ENCODE measurements at places on chromosomes 3 and 15.

GRCh38 chr15:90294601-90295269 lies 29.3 kb downstream of the NGRN start:
- no peak for DNase-seq

- DNase-seq: peak; percentile 40
These were observed 40.1 kb upstream of the CD47 start for GRCh38 chr3:108130701-108131474.

- DNase-seq: peak; percentile 61
These were observed 47.6 kb upstream of the MED12L start for GRCh38 chr3:151037746-151038477.

GRCh38 chr3:20001932-20002331 lies 10.1 kb downstream of the PP2D1 start:
- no peak for DNase-seq

DNA sequence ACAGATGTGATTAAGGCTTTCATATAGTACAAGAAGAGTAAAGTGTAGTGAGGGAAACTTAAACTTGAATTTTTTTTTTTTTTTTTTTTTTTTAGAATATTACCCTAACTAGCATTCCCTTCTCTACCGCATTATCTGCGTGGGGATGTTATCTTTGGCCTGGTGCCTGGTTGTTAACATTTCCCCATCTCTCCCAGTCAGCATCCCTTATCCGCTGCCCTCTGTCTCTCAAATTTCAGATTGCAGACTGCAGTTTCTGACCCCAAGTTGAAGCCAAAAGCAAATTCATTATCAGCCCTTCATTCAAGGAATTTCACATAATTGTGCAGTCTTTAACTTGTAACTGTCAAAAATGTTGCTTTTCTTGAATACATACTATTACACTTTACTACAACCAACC lies 353.0 kb downstream of the PLOD2 start:
- peak; percentile 5 for DNase-seq

- no peak for DNase-seq
These were observed 198.1 kb downstream of the NEK10 start for GRCh38 chr3:27171113-27171512.

GRCh38 chr3:47366833-47367232 lies 14.0 kb upstream of the PTPN23 start:
- DNase-seq: no peak

- peak; percentile 8 for DNase-seq
These were observed 467 bp downstream of the PIF1 start for GRCh38 chr15:64824929-64825430.

- no peak for DNase-seq
These were observed 28.6 kb downstream of the NEK10 start for GRCh38 chr3:27340534-27340933.

GRCh38 chr3:63968612-63969350 lies 54.5 kb downstream of the PSMD6 start:
- DNase-seq: no peak

DNA sequence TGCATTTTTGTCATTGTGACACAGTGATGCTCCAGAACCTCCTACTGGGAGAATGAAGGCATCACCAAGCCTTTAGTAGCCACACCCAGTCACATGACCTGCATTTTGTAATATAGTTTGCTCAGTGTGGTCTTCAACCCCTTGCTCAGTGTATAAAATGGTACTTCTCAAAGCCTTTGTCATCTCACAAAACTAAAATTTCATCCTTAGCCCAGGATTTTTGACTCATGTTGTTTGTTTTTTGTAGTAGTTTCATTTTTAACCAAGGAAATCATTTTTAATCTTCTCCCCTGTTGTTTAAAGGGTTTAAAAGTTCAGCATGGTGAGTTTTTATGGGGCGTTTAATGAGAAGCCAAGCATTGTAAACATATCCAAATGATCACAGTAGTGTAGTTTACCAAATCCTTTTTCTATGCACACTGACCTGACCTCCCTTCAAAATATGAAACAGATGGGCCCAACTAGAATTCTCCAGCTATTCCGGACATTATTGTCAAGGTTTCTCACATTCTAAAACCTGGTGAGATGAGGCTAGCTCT lies 123.5 kb upstream of the IL12A start:
- DNase-seq: no peak

GRCh38 chr3:5698851-5699250 lies 511.3 kb downstream of the EDEM1 start:
- no peak for DNase-seq

DNA sequence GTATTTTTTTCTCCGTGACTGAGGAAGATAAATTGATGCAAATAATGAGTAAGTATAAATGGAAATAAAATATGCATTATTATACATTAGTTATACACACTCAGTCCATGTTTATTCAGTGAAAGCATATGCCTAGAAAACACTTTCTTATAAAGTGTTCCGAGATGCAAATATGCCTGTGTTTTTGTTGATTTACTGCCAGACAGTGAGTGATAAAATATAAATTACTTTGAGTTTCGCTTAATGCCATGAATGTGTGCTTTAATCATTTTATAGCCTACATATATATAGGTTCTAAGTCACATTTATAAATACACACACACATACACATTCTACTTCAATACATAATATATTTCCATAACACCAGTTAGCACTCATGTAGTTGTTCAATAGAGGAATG lies 569.2 kb downstream of the UNC13C start:
- DNase-seq: no peak
